ENCODE measurements at places on chromosomes 13 and 19.
A peak's percentile ranks its signal among the peaks of the same experiment; 100 is the strongest.

DNA sequence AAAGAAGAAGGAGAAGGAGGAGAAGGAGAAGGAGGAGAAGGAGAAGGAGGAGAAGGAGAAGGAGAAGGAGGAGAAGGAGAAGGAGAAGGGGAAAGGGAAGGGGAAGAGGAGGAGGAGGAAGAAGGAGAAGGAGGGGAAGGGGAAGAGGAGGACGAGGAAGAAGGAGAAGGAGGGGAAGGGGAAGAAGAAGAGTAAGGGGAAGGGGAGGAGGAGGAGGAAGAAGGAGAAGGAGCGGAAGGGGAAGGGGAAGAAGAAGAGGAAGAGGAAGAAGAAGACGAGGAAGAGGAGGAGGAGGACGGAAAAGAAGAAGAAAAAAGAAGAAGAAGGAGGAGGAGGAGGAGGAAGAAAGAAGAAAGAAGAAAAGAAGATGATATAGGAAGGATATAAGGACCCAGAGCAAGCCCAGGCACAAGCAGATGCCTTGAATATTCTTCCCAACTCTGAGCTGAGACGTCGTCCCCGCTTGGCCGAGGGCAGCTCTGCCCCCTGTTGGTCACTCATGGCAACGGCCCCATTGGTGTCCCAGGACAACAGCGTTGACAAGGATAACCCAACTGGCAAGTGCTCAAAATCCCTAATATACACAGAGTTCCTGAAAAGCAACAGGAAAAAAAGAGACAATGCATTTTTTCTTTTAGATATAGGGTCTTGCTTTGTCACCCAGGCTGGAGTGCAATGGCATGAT lies 30.6 kb upstream of the IGSF23 start:
- DNase-seq, result peak; percentile 54

DNA sequence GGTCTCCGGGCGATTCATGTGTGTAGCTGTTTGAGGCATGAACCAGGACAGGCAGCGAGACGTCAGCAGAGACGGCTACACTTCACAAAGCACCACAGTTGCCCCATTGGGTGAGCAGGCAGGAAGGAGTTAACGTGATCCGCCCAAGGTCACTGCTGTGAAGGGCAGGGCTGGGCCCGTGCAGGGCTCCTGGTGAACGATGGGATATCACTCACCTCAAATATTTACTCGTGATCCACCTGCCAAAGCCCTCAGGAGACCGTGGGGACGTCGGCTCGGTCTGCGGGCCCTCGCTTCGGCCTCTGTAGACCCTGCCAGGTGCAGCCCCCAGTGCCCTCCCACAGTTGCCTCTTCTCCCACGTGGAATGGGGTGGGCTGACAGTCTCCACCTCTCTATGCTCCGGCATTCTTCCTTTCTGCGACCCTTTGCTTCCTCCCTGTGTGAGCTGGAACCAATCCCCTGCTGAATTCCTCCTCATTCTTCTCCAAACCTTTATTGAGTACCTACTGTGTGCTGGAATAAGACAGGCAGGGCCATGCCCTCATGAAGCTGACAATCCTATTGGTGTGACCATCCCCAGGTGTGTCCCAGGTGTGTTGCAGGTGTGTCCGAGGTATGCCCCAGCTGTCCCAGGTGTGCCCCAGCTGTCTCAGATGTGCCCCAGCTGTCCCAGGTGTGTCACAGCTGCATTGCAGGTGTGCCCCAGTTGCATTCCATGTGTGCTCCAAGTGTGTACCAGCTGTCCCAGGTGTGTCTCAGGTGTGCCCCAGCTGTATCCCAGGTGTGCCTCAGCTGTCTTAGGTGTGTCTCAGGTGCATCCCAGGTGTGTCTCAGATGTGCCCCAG lies 2.0 kb upstream of the GRK1 start:
- DNase-seq, result no peak

GRCh38 chr13:112907871-112908331 lies 61.1 kb upstream of the MCF2L start:
- no peak for DNase-seq

- no peak for DNase-seq
These were observed 507.4 kb downstream of the KCTD12 start for GRCh38 chr13:76378767-76379166.

DNA sequence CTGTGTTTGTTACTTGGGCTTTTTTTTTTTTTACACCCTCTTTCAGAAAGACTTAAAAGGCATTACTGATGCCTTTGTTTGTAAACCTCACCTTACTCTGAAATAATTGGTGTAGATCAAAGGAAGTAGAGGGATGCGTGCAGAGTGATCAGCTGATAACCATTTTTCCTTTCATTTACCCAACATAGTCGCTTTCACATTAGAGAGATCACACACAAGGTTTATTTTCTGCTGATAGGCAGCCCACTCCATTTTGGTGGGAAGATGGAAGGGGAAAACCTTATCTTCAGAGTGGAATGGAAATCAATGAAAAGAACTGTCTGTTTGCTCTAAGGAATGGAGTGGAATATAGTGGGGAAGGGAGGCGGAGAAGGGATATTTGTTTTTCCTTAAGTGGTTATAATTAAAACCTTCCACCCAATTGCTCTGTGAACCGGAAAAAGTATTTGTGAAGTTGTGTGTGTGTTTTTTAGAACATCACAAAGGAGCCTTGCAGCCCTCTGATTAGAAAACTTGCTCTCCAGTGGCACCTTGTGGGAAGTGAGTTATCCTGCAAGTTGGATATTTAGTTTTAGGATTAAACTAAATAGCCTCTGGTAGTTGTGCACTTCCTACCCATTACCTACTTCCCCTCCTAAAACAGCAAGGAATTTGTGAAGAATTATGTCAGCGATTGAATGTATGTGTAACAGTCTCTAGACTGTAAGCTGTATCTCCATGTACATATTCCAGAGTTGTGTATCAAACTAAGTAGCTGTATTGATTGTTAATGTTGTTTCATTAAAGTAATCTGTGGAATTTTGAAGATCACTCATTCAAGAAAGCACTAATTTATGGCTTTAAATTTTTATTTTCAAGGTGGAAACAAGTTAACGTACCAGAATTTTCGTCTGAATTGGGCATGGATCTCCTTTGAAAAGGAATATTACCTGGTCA lies 76.8 kb downstream of the FREM2 start:
- no peak for DNase-seq

DNA sequence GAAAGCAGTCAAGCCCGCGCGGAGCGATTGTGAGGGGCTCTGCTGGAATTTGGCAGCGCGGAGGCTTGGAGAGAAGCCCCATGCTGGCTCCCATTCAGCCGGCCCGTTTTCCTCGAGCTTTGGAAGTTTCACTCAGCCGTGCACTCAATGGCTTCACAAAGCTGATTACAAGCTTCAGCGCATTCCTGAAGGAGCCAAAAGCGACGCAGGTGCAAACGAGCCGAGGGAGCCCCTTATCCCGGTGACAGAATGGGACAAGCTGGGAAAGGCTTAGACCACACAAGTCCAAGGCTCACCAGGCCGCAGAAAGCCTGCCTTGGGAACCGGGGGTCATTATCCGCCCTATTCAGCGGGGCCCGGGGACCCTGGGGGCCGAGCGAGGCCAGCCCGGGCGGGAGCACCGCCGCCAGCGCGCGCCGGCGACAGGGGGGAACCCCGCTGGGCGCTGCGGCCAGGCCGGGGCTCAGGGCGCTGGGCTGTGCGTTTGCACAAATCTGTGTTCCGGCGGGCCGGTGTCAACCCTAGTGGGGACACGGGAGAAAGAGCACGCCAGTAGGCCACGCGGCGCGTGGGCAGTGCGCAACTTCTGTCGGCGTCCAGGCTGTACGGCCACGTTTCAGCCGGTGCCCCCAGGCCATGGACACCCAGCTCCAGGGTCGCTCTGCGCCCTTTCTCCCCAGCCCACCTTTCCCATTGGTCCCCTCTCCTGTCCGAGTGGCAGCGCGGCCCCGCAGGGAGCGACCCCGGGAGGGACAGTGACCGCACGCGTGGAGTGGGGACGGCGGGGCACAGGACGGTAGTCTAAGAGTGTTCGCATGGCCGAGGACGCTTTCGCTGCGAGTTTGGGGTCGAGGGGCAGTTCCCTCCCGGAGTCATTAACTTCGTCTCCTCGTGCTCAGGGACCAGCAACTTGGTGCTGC lies 37.3 kb downstream of the SOX1 start:
- DNase-seq, result no peak

- DNase-seq, result peak; percentile 21
These were observed 54.9 kb downstream of the TUBGCP3 start for GRCh38 chr13:112532837-112533745.

DNA sequence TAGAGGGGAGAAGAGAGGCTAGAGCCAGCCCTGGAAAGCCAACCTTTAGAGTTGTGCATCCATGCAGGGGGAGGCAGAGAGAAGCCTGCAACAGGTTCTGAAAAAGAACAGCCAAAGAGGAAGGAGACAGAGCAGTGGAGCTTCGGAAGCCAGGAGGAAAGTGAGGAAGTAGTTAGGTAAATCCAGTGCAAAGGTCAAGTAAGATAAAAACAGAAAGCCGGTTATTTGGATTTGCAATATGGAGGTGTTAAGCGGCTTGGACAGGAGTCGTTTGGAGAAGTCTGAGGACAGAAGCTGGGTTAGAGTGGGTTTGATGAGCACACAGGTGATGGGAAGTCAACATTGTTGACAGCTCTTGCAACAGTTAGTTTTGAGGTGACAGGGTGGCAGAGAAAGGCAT lies 53.5 kb upstream of the FLT1 start:
- DNase-seq, result no peak

DNA sequence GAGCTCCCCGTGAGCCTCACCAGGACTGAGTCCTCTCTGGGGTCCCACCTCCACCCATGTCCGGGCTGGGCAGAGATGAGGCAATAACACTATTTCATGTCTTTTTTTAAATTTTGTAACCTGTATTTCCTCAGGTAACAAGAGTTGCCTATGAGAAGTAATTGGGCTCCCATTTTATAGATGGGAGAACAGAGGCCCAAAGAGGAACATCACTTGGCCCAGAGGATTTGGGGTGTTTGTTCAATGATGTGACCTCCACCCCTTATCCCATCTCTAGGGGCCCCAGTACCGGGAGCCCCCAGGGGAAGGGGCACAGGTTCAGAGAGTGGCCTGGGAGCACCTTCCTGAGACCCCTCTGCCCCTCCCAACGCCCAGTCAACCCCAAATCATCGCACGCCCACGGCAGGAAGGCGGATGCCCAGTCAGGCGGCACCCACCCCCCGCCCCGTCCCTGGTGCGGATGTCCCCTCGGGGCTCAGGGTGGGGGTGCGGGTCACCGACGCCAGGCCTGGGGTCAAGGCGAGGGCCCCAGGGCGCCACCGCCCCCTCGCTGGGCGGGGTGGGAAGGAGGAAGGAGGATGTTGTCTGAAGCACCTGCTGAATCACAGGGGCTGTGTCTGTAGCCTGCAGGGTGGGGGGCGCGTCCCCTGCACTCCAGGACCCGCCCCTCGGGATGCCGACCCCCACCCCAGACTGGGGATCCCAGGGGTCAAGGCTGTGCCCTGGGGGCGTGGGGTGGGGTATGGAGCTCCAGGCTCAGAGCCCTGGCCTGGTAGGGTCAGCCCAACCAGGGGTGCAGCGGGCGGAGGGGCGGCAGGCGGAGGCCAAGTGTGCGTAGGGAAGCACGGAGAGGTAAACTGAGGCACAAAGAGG lies 9.0 kb upstream of the CIRBP start:
- DNase-seq, result peak; percentile 71

DNA sequence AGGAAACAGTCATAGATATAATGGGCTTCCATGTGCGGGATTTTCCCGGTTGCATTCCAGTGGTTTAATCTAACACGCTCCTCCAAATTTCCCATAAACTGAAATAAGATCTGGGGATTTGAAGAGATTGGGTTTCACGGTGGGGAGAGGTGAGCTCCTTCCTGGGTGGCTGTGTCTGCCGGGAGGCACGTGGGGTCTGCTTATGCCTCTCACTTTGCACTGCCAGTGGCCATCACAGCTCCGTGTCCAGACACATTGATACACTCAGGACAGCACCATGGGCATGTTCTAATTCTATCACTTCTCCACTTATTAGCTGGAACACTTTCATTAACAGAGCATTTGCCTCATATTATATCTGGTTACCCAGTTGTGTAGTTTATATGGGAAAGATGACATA lies 73.4 kb downstream of the SOX1 start:
- DNase-seq, result no peak

DNA sequence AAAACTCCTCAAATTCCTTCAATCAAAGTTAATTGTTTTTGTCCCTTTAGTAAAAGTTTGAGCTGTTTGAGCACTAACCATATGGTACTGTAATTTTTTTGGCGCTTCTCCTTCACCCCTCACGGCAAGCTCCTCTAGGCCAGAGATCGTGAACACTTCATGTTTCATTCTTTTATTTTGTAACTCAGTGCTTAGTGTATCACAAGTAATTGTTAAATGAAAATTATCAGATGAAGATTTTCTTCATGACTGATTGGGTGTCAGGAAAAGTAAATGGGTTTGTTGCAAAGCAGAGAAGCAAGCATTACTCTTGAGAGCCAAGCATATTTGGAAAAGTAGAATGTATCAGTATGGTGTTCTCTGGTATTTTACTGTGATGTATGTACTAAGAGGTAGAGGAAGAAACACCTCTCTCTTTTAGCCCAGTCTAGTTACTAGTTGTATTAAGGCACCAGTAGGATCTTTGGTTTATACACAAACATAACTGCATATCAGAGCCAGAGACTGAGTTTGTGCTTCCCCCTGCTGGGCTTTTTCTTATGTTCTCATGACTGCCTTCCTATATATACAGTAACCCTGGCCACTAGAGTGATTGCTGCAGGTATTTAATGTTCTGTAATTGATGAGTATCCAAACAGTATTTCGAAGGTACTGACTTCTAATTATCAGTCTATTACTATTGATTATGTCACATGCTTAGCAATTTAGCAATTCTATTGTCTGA lies 202.3 kb upstream of the KLHL1 start:
- DNase-seq, result no peak

- peak; percentile 30 for DNase-seq
These were observed 26.9 kb downstream of the TMED1 start for GRCh38 chr19:10808937-10809649.

GRCh38 chr13:50969691-50970090 lies 60.1 kb downstream of the RNASEH2B start:
- no peak for DNase-seq

DNA sequence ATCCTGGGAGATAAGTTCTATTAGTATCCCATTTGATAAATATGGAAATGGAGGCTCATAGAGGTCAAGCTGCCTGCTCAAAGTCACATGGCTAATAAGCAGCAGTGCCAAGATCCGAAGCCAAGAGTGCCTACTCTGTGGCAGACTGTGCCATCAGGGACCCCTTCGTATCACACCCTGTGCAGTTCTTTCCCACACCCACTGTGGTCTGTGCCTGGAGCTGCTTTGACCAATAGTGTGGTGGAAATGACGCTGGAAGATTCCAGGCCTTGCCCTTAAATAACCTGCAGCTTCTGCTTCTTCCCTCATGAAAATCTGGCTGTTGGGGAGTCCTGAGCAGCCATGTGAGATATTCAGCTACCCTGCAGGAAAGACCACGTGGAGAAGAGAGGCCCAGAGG lies 10.1 kb downstream of the OPA3 start:
- no peak for DNase-seq

DNA sequence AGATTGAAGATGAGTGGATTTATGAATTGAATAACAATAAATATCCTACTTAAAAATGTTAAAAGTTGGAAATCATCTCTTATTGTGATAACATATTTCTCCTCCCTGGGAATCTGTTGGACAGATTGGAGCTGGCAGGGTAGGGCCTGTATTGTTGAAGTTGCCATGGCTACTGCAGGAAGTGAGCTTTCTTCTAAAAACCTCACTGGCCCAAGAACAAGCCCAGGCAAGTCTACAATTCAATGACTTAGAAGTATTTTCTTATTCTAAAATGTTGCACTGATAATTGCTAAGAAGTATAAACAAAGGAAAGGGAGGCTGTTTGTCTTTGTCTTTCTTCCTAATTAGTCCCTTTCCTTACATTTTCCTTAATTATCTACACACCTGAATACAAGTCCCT lies 112.1 kb downstream of the DLEU7 start:
- no peak for DNase-seq

All from stimulated activated naive CD8-positive, alpha-beta T cell treated with anti-CD3 and anti-CD28 coated beads, Interleukin-15, Interleukin-2, amounts not matched to agents 100 U/mL and 50 U/mL, for 24 hours (primary cell).